ENCODE measurements at places on chromosomes 16 and 17. TPM values are rescaled to one million over a fixed set of nuclear protein-coding genes. Genes with fewer than 3 reads are reported as not detected.

Gene TAC4
- total RNA-seq, result not detected

Gene SLC38A8
- 4.2 TPM for total RNA-seq

Gene TIGD7
- total RNA-seq, result 4.3 TPM

Gene UMOD
- total RNA-seq, result not detected

Gene NPIPB9
- 5.2 TPM for total RNA-seq

Gene KREMEN2
- total RNA-seq, result 0.15 TPM

Gene MT1M
- total RNA-seq, result 6.9 TPM

Gene CEP112
- total RNA-seq, result 8.0 TPM

Gene HOXB7
- total RNA-seq, result 8.9 TPM

All from melanocyte of skin (primary cell).